ENCODE measurements at places on chromosomes 12 and 14.
A peak's percentile ranks its signal among the peaks of the same experiment; 100 is the strongest.

- DNase-seq: no peak
Observed at GRCh38 chr12:44019118-44019517, 183.2 kb downstream of the TMEM117 start.

GRCh38 chr14:80844872-80845271 lies 96.7 kb downstream of the CEP128 start:
- no peak for DNase-seq

GRCh38 chr14:73725116-73726024 lies 11.2 kb upstream of the PNMA1 start:
- no peak for DNase-seq

GRCh38 chr14:30191639-30192279 lies 264.1 kb upstream of the PRKD1 start:
- DNase-seq: no peak

DNA sequence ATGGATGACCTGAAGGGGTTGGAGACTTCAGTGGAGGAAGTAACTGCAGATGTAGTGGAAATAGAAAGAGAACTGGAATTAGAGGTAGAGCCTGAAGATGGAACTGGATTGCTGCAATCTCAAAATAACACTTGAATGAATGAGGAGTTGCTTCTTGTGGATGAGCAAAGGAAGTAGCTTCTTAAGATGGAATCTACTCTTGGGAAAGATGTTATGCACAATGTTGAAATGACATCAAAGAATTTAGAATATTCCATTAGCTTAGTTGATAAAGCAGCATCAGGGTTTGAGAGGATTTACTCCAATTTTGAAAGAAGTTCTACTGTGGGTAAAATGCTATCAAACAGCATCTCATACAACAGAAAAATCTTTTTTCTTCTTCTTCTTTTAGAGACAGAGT lies 186.4 kb upstream of the PRKD1 start:
- DNase-seq: no peak

DNA sequence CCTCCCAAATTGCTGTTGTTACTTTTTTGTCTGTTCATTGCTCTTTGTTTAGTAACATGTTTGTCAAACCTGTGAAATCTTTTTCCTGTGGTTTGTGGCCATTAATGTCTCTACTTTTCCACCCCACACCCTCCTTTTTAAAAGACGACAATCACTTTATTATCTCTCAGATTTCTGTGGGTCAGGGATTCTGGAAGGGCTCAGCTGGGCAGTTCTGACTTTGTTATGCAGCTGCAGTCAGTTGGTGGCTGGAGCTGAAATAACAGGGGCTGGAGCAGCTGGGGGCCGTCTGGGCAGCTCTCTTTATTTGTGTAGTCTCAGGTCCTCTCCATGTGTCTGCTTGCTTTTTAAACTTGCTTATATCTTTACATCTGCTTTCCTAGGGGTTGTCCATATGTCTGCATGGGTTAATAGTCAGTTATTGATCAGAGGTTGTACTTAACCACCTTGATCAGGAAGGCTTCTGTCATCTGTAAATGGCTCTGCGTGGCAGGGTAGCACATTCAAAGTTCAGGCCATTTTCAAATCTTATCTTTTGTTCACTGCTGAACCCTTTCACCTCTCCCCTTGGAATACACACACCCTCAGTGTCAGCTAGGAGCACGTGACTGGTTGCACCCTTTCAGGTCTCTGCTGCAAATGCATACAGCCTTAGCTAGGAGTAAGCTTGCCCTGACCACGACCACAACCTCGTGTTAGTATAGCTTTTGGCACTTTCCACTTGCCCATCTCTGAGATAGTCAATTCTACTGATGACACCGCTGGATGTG lies 27.9 kb downstream of the BORCS5 start:
- DNase-seq: peak; percentile 24

DNA sequence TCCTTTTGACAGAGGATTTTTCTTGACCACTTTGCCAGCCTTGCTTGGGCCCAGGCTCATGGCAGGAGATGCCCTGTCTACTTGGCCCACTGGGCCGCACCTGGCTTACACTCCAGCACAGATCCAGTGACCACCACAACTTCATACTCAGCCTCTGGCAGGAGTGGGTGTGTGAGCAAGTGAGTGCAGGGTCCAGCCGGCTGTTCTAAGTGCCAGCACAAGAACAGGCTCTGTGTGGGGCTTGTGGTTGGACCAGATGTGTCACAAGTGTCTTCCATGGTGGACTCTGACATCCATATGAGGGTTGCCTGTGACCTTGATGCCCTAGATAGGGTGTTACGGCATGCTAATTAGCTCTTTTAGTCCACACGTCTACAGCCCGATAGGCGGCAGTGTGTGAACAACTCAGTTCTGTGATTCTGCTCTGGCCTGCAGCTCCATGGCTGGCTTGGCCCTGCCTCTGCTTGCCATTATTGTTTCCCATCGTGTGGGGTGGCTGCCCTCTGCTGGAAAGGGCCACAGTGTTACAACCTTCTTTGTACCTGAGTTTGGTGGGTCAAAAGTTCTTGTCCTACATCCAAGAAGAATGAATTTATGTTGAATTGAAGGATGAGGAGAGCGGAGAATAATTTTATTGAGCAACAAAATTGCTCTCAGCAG lies 1089.1 kb downstream of the SLC6A15 start:
- no peak for DNase-seq

Data from activated CD8-positive, alpha-beta memory T cell treated with anti-CD3 and anti-CD28 coated beads, Interleukin-2, amount 50 U/mL, for 4 hours (primary cell).